Esophagus squamous epithelium (tissue), 5 donors: ENCODE measurements at places on chromosomes 1 and 21.
A peak's percentile ranks its signal among the peaks of the same experiment; 100 is the strongest.

DNA sequence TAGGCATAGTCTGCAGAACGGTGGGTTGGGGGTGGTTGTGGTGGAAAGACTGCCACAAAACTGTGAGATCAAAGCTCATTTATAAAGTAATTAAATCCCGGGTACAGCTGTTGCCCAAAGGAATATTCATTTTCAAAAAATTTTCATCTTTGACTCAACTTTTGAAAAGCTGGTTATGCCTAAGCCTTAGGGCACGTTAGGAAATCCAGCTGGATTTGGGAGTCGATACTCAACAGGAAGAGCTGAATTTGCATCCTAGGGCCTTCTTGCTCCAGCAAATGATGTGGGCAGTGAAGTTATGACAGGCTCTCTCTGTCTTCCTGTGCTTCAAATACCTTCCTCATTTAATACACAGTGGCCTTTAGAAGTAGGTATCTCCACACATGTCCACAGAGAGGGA, 31.7 kb downstream of the ZP4 start:
- H3K4me3 ChIP-seq: no peak overlapping the region
- H3K4me1 ChIP-seq: peaks cover under 1% of the 10 kb centered on the region
- no peaks in the 10 kb centered on the region for H3K36me3 ChIP-seq
- DNase-seq: no peak

- H3K27me3 ChIP-seq: peaks cover 16% of the 10 kb centered on the region
- H3K4me1 ChIP-seq: peaks cover 17% of the 10 kb centered on the region
- H3K4me3 ChIP-seq: peak within 1 kb of the TSS; percentile 81
- no peaks in the 10 kb centered on the region for H3K36me3 ChIP-seq
- no peak for DNase-seq
Observed at GRCh38 chr1:94926915-94927404, at the start of gene CNN3. TSS of gene CNN3 (minus strand) at chr1:94927110. CDS start at chr1:94926894, 216 bp downstream.

DNA sequence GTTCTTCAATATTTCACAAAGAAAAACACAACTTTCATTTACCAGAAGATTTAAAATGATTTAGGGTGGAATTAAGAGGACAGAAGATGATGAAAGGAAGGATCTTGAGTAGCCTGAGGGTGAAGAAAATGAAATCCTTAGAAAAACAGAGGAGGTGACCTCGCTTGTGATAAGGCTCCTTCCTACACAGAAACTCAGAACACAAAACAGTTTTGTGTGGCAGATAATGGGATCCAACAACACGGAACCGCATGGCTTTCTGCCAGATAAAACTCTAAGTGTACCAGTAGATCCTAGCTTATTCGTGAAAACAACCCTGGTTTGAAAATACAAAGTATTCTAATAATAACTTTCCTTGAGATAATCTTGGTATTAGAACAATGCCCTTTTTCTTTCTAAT, 74.0 kb upstream of the EXO1 start:
- H3K4me1 ChIP-seq: no peaks in the 10 kb centered on the region
- H3K27me3 ChIP-seq: no peaks in the 10 kb centered on the region
- no peak overlapping the region for H3K4me3 ChIP-seq
- H3K27ac ChIP-seq: no peak overlapping the region
- no peak for DNase-seq
- no peaks in the 10 kb centered on the region for H3K36me3 ChIP-seq

DNA sequence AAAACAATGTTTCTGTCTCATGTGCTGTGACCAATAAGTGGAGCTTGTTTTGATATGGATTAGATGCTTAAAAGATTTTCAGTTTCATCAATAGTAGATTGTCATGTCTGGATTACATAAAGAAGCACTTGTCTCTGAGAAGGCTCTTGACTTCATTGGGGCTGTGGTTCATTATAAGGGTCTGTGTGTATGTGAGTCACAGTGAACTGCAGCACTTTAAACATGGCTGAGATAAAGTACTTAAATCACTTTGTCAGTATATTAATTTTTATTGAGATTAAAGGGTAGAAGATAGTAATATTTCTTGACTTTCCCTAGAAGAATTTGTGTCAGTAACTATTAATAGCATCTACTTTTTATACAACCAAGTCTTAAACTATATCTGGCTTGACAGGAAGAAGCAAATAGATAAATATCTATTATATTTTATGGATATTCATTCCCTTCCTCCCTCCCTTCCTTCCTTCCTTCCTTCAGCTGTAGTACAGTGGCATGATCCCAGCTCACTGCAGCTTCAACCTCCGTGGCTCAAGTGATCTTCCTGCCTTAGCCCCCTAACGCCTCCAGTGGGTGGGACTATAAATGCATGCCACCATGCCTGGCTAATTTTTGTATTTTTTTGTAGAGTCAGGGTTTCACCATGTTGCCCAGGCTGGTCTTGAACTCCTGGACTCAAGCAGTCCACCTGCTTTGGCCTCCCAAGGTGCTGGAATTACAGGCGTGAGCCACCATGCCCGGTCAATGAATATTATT, 48.8 kb downstream of the ZFYVE9 start:
- H3K27me3 ChIP-seq: no peaks in the 10 kb centered on the region
- no peak for DNase-seq
- no peaks in the 10 kb centered on the region for H3K36me3 ChIP-seq
- H3K4me3 ChIP-seq: no peak overlapping the region

DNA sequence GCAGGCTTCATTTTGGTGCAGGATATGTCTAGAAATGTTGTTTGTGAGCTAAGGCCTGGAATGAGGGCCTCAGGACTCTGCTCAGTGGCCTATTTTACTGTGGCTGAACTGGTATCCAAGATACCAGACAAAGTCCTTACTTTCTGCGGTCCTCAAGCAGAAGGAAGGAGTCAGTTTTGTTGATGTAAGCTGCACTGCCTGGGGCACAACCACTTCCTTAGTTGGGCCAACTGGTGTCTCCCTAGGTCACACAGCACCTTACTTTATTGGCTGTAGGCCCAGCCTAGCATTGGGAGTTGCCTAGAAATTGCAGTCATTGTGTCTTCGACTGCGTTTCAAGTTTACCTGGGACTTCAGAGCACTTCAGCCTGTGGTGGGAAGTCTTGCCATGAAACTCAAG, 1322.7 kb downstream of the AMY1C start:
- no peaks in the 10 kb centered on the region for H3K36me3 ChIP-seq
- no peak overlapping the region for H3K4me3 ChIP-seq
- H3K27me3 ChIP-seq: no peaks in the 10 kb centered on the region
- H3K4me1 ChIP-seq: no peaks in the 10 kb centered on the region
- DNase-seq: no peak

DNA sequence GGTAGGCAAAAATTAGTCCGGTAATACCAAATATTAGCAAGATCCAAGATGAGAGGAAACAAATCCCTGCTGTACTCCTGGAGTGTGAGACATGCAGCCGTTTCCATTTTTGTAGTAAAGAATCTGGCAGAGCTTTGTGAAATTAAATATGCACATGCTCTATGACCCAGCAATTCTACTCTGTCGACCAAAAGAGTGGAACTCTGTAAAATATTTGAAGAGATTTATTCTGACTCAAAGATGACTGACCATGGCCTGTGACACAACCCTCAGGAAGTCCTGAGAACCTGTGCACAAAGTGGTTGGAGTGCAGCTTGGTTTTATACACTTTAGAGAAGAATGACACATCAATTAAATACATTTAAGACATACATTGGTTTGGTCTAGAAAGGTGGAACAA, 16.2 kb downstream of the HAX1 start:
- H3K27me3 ChIP-seq: no peaks in the 10 kb centered on the region
- no peak overlapping the region for H3K27ac ChIP-seq
- H3K4me1 ChIP-seq: no peaks in the 10 kb centered on the region
- no peaks in the 10 kb centered on the region for H3K36me3 ChIP-seq

GRCh38 chr1:8197493-8198282, 120.2 kb upstream of the SLC45A1 start:
- no peaks in the 10 kb centered on the region for H3K36me3 ChIP-seq
- H3K4me1 ChIP-seq: no peaks in the 10 kb centered on the region

- no peaks in the 10 kb centered on the region for H3K27me3 ChIP-seq
- peak overlapping the region; percentile 94 for H3K4me3 ChIP-seq
- DNase-seq: no peak
- peak overlapping the region; percentile 99 for H3K27ac ChIP-seq
- H3K36me3 ChIP-seq: peaks cover 7% of the 10 kb centered on the region
- peaks cover 20% of the 10 kb centered on the region for H3K4me1 ChIP-seq
Observed at GRCh38 chr21:43866659-43867331, 1.8 kb downstream of the AGPAT3 start.

- peaks cover 39% of the 10 kb centered on the region for H3K36me3 ChIP-seq
- no peaks in the 10 kb centered on the region for H3K27me3 ChIP-seq
- peak overlapping the region; percentile 81 for H3K4me3 ChIP-seq
- peak overlapping the region; percentile 99 for H3K27ac ChIP-seq
- no peak for DNase-seq
- peaks cover 93% of the 10 kb centered on the region for H3K4me1 ChIP-seq
Observed at GRCh38 chr1:37477198-37477931, 3.0 kb downstream of the ZC3H12A start.

DNA sequence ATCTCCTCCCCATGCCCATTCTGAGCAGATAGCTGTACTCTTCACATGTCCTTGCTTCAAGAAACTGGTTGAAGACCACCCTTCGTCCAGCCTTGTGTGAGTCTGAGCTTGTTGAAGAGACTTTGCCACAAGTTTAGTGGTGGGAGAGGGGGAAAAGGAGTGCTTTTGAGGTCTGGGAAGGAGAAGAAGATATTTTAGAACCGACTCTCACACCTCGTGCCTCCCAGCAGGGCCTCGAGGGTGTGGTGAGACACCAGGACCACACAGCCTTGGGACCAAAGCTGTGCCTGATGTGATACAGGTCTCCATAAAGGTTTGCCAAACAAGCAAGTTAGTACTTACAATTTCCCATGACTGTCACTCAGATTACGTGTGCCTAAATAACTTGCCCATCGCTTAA, 201.8 kb downstream of the DYRK1A start:
- H3K36me3 ChIP-seq: no peaks in the 10 kb centered on the region
- DNase-seq: no peak
- H3K4me1 ChIP-seq: no peaks in the 10 kb centered on the region
- H3K27me3 ChIP-seq: no peaks in the 10 kb centered on the region
- no peak overlapping the region for H3K27ac ChIP-seq
- no peak overlapping the region for H3K4me3 ChIP-seq

GRCh38 chr1:67978890-67979516, 71.4 kb downstream of the DIRAS3 start:
- H3K27ac ChIP-seq: no peak overlapping the region
- no peaks in the 10 kb centered on the region for H3K4me1 ChIP-seq
- H3K27me3 ChIP-seq: no peaks in the 10 kb centered on the region
- no peak for DNase-seq

DNA sequence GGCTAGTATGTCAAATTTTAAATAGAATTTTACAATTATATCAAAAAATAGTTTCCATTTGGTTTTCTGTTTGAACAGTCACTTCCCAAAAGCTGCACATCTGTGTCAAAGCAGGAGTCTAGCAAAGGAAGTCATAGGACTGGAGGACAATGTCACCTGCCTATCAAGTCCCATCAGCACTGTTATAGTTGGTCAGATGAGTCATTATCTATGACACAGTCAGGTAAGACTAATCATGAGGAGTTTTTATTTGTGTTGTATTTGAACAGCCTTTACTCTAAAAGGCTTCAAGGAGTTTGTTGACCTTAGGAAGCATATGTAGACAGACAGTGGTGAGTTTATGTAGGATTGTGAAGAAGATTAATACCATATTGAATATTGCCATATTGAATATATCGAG, 74.2 kb upstream of the QSOX1 start:
- DNase-seq: no peak
- no peak overlapping the region for H3K4me3 ChIP-seq
- no peaks in the 10 kb centered on the region for H3K4me1 ChIP-seq
- H3K27ac ChIP-seq: no peak overlapping the region
